ENCODE measurements at places on chromosomes 5 and 9. TPM values are rescaled to one million over a fixed set of nuclear protein-coding genes. Genes with fewer than 3 reads are reported as not detected.

Gene DDX41
- 150 TPM for total RNA-seq

Gene PCDHAC1
- not detected for total RNA-seq

Gene SGCD
- not detected for total RNA-seq

Gene MYOT
- total RNA-seq: not detected

Gene TXNDC8
- total RNA-seq: not detected

Gene KCNN2
- total RNA-seq: not detected

Gene APBA1
- total RNA-seq: 4.5 TPM

Gene CAVIN4
- total RNA-seq: 0.87 TPM

Gene AHRR
- total RNA-seq: 17.8 TPM

Gene TNFSF8
- total RNA-seq: not detected

Gene PSMB7
- 301 TPM for total RNA-seq

Gene SRP19
- 155 TPM for total RNA-seq

Gene ANKHD1
- total RNA-seq: 82.0 TPM

Gene CTXN3
- not detected for total RNA-seq

Gene IFNE
- 0.24 TPM for total RNA-seq

Gene CNTLN
- total RNA-seq: 6.9 TPM

Gene ENTPD2
- not detected for total RNA-seq

Gene SLC9A3
- total RNA-seq: 3.7 TPM

Gene ERP44
- total RNA-seq: 20.6 TPM

Gene SAXO1
- not detected for total RNA-seq

Gene TSSK1B
- total RNA-seq: 0.13 TPM

Gene GNPDA1
- total RNA-seq: 27.0 TPM

Gene ADGRV1
- total RNA-seq: 0.13 TPM

All from SJSA1 (cell line).